ENCODE measurements at places on chromosomes 5 and 9.

GRCh38 chr5:123455640-123456039 is 32.4 kb upstream of the CEP120 start:
- DNase-seq = no peak

DNA sequence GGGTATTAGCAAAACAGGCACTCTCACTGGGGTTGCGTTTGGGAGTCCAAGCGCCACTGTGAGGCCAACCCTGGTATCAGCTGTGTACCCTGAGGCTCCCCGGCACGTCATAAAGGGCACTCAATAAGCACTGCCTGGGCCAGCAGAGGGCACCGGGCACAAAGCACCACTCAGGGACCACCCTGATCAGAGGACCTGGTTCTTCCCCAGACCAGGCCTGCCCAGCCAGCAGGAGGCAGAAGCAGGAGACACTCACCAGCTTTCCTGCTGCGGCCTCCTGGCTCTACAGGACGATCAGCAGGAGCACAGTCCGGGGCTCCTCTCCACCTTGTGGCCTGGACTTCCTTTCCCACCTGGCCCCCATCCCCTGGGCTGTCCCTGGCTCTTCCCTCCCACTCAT is 12.6 kb downstream of the MGAT1 start:
- peak; percentile 85 for DNase-seq

- DNase-seq = no peak
These were observed 164.1 kb downstream of the PRR16 start for GRCh38 chr5:120628156-120628555.

DNA sequence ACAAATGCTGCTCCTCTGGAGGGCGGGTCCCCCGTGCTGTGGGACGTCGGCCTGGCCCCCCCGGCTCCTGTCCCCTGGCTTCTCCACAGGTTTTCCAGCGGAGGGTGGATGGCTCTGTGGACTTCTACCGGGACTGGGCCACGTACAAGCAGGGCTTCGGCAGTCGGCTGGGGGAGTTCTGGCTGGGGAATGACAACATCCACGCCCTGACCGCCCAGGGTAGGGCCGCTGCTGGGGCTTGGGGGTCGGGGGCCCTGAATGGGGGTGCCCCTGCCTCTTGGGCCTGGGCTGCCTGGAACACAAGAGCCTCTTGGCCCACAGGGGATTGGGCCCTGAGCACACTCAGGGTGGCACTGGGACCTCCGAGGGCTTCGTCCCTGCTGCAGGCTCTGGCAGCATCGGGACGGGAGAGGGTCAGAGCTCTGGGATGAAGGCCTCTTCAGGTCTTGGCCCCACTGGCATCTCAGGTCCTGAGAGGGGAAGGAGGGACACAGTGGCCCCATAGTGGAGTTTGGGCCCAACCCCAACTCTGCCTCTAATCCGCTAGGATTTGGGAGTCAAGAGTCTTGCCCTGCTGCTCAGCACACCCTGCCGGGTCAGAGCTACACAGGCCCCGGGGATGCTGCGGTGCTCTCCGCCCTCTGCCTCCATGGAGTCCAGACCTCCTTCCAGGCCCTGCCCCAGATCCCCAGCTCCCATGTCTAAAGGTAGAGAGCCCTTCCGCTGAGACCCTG is 5.2 kb downstream of the FCN2 start:
- DNase-seq = no peak

DNA sequence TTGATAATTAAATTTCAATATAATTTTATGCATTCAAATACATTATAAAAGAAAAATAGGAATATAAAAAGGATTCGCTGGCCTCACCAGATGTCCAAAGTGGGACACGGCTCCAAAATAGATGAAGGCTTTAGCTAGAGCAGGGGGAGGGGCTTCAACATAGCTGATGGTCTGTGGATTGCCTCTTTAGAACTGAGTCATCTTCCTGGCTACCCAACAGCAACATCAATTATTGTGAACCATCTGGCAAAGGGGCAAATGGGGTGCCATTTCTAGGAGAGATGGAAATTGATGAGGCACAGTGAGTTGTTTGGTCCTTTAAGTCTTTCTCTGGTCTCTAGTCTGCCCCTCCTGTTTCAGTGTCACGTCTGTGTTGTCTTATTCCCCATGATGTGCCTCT is 44.2 kb upstream of the CD180 start:
- no peak for DNase-seq

- no peak for DNase-seq
These were observed 380.3 kb downstream of the GADD45G start for GRCh38 chr9:89985068-89985467.

DNA sequence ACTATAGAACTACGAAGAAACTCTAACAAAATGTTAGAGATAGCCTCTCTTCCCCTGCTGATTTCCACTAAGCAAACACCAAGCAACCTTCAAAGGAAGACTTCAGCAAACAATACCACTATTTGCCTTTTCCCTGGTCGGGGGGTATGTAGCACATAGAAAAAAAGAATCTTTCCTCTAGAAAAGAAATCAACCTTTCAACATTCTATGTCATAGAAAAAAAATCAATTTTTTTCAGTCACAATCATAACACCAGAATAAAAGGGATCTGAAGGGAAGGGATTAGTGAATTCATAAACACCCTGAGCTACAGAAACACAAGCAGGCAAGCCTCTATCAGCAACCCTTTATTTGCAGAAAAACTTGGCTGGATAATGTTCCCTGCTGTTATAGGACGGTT is 15.3 kb downstream of the ABCA1 start:
- peak; percentile 3 for DNase-seq

DNA sequence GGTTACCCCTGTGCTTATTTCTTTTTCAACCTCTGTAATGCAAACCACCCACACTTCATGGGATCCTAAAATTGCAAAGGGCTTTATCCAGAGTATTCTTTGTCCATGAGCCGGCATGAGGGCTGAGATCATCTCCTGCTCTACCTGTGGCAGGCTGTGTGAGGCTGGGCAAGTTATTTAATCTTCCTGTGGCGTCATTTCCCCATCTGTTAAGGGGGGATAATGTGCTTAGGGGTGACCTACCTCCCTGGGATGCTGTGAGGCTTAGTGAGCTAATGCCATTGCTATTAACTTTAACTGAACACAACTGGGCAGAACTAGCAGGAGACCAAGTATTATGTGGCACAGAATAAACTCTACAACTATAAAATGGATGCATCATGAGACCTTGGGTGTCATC is 17.0 kb downstream of the FRMPD1 start:
- no peak for DNase-seq

DNA sequence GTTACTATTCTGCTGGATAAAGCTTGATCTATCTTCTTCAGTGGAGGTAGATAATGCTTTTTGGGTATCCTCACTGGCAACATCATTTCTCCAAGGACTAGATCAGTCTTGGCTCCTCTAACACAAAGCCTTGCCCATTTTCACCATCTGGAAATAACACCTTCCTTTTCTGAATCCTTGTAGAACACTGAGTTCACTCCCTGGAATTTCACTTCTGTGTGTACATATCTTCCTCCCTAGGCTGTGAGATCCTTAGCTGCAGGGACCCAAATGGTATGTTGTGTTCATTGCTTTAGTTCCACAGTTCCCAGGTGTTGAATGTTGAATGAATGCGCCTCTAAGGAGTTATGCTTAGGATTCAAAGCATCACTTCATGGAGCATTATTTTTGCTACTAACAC is 16.7 kb upstream of the SLC36A1 start:
- DNase-seq = no peak

- no peak for DNase-seq
These were observed 20.5 kb downstream of the COL15A1 start for GRCh38 chr9:98964201-98964600.

- DNase-seq = no peak
These were observed 288.8 kb upstream of the ADAMTSL1 start for GRCh38 chr9:18185196-18185595.

DNA sequence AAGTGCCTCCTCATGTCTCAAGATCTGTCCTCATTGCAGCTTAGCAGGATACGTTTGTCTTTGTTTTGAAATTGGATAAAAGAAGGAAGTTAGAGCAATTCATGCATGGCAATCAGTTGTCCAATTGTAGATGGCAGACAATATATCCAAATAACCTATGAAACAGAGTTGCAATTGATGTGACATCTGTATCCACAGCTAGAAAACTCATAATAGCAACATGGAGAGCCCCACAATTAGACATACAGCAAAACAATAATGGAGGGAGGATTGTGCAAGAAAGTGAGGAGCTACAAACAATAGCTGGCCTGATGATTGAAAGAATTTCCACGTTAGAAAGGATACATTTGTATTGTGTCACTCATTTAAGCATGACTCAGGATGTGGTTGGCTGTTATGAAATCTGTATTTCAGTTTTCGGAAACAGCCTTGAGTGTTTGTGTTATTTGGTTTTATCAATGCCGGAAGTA is 132.0 kb downstream of the FAM174A start:
- DNase-seq = no peak

DNA sequence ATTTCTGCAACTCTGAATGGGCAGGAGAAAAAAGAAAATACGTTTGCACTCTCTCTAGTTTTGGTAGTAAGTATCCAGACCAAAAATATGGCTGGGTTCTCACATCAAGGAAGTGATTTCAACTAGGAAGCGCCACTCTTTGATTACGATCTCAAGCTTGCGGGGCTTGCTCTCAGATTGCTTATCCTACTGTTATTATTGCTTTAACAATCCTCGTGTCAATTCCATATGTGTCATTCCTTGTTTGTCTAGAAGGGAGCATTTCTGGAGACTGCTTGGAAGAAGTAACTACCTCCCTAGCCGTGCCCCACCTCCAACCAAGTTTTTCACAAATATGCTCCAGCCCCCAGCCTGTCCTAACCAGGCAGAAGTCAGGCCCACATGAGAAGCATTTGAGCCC is 3.5 kb downstream of the PRUNE2 start:
- DNase-seq = no peak

- DNase-seq = no peak
These were observed 97.2 kb downstream of the TLE4 start for GRCh38 chr9:79668956-79669355.

DNA sequence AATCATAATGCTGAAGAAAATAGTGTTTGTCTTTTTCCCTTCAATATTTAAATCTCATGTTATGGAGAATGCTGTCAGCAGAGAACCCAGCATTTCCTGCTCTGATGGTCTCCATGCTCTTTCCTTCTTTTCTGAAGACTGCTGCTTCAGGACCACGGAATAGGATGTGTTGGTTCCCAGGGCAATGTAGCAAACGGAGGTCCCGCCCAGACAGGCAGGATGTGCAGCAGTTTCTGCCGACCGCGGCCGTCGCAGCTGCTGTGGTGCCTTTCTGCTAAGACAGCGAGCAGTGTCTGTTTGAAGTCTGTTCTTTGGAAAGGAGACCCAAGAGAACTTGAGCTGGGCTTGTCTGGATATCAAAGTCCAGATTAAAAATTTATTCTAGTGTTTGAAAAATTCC is 654.3 kb downstream of the CCDC171 start:
- no peak for DNase-seq

GRCh38 chr9:108444400-108445358 is 411.1 kb downstream of the ACTL7B start:
- DNase-seq = no peak

DNA sequence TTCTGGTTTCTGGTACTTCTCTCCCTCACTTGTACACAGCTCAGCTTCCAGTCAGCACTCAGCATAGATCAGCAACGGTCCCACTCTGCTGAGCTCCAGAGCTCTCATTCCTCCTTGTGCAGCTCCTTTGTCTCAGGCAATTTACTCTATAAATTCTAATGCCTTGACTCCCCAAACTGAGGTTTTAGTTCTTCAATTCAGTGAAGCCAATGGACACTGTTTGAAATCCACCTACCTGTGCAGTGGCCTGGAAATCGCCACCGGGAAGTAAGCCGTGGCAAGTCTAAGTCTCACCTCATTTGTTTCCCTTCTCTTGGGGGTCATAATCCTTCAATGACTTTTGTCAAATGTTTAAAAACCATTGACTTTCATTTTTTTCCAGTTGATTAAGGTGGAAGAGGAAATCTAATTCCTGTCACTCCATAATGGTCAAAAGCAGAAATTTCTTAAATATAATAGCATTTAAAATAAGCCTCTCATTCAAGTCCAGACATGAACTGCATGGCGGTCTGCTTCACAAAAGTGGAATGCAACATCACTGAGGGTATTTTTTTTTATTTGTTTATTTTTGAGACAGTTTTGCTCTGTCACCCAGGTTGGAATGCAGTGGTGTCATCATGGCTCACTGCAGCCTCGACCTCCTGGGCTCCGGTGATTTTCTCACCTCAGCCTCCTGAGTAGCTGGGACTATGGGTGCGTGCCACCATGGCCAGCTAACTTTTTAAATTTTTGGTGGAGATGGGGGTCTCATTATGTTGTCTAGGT is 79.6 kb downstream of the C7 start:
- DNase-seq = no peak

DNA sequence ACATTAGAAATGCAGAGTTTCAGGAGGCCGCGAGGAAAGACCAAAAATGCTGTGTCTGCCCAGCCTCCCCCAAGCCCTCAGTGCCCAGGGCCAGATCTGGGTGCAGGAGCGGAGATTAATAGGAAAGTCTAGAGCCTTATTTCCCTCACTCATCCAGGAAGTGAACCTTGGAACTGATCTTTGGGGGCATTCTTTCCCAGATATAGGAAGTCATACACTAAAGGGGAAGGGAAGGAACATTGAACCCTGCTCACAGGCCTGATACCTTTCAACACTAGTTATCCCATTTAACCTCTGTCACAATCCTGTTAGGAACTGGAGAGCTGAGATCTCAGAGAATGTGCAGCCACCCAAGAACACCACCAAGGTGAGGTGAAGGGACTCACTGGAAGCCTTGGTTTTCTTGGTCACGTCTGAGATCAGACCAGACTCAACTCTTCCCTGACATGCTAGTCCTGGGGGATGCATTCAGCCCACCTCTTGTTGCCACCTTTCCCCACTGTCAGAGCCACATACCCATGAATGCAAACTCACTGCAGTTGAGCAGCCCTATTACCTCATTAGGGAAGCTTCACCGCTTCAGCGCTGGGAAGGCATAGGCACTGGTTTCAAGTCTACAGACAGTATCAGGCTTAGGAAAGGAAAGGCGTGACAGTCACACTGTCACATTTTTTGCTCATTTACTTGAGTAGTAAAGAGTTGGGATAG is 95.0 kb downstream of the KIAA1958 start:
- no peak for DNase-seq

Measured in endodermal cell (in vitro differentiated cells).